Suprapubic skin (tissue), 4 donors: ENCODE measurements at places on chromosomes 13 and 19.

DNA sequence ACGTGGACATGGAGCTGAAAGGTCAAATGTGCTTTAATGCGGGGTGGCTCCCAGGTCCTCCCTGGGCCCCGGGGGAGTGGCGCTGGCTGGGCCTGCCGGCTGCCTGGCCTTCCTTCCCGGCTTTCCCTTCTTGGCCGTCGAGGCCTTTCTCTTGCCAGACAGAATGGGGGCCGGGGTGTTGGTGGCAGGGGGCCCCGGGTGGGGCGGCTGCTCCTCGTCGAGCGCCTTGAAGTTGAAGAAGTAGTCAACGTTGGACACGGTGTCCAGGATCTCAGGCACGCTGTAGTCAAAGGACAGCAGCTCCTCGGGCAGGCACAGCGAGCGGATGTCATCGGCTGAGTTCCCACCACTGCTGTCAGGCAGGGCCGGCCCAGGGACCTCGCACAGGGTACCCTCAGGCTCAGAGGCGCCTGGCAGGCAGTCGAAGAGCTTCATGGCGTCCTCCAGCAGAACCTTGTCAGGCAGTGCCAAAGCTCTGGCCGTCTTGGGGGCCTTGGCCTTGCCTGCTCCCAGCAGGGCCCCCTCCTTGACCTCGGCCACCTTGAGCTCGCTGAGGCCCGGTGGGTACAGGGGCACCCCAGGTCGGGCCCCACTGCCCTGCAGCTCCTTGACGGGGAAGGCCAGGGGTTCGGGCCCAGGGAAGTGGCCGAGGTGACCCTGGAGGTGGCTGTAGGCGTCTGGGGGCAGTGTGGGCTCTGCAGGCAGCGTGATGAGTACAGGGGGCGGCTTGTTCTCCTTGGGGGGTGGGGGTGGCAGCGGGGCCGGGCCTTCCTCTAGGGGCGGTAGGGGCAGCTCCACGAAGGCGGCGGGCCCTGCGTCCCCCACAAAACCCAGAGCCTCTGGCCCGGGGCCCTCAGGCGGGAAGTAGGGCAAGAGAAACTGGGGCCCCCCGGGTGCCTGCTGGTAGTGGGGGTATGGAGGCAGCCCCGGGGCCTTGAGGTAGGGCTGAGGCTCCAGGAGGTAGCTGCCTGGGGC, 1.3 kb downstream of the PRR22 start:
- H3K36me3 ChIP-seq, result peaks cover 46% of the 10 kb centered on the region
- no peaks in the 10 kb centered on the region for H3K27me3 ChIP-seq
- no peak overlapping the region for H3K4me3 ChIP-seq
- DNase-seq, result no peak
- no peaks in the 10 kb centered on the region for H3K4me1 ChIP-seq

GRCh38 chr13:98466634-98467236, 110.2 kb downstream of the STK24 start:
- peak; percentile 76 for DNase-seq
- no peaks in the 10 kb centered on the region for H3K27me3 ChIP-seq
- H3K36me3 ChIP-seq, result peaks cover 83% of the 10 kb centered on the region

DNA sequence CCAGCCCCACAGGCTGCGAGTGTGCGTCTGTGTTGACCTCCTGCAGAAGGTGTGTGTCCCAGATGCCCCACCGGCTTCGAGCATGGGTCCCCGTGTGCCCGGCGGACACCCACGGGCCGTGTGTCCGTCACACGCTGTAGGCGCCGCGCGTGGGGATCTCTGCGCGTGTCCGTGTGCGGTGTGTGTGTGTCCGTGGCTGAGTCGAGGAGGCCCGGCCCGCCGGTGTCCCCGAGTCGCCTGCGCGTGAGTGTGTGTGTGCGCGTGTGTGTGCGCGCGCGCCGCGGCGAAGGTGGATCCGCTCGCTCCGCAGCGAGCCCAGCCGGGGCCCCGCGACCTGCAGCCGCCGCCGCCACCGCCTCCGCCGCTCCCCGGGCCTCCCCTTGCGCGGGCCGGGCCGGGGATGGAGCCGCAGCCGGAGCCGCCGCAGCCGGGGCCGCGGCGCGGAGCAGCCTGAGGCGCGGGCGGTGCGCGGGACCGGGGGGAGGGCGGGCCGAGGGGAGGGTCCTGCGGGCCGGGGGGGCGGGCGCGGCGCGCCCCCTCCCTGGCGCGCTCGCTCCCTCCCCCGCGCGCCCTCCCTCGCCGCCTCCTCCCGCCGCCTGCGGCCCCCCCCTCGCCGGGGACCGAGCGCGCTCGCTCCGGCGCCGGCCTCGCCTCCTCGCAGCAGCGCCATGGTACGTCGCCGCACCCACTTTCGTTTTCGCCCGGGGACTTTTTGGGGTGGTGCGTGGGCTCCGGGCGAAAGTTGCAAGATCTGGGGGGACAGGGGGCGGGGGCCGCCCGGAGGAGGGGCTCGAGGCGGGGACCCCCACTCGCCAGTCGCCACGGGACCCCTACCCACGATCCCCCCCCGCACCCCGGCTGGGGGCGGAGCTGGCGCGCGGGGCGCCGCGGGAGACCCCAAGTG, 7.1 kb upstream of the NFIC start:
- H3K27me3 ChIP-seq, result no peaks in the 10 kb centered on the region
- H3K4me1 ChIP-seq, result peaks cover 44% of the 10 kb centered on the region
- H3K4me3 ChIP-seq, result peak overlapping the region; percentile 84

DNA sequence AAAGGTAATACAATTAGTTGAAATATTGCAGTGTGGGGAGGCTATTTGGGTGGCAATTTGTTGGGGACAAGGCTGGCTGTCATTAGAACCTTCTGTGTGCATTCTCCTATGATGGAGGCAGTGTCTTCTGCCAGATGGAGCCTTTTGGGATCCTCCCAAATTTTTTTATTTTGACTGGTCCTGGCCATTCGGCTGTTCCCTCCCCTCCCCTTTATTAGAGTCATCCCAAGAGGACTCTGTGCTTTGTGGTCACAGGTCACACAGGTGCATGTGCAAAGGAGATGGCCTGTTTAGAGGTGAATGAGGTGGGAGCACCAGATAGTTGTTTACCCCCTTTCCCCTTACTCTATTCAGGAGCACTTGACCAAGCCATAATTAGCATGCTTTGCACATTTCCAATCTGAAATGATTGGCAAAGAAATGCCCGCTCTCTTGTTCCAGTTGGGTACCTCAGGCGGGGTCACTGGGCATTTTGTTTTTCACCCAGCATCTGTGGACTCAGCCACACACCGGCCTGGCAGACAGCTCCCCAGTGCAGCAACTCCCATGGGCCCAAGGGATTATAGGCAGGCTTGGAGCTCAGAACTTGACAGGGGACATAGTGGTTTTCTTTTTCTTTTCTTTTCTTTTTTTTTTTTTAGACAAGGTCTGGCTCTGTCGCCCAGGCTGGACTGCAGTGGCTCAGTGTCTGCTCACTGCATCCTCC, 19.8 kb downstream of the GATAD2A start:
- H3K36me3 ChIP-seq, result no peaks in the 10 kb centered on the region
- no peak for DNase-seq
- H3K27ac ChIP-seq, result no peak overlapping the region
- no peak overlapping the region for H3K4me3 ChIP-seq
- H3K4me1 ChIP-seq, result peaks cover 62% of the 10 kb centered on the region

DNA sequence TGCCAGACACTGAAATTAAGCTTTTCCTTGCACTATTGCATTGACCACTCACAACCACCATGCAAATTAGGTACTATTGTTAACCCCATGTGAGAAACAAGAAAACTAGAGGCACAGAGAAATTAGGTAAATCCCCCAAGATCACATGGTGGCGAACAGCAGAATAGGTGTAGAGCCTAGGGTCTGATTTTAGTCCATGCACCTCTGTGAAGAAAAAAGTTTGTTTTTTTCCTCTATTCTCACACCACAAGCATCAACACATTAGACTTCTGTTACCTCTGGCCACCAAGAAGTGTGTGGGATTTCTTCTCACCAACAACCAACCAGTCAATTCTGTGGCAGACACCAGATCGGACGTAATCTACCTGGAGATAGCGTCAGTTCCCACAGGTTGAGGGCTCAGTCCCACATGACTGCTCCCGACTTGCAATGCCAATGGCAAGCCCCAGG, 391.9 kb downstream of the COG6 start:
- H3K27me3 ChIP-seq, result peaks cover 3% of the 10 kb centered on the region
- no peak overlapping the region for H3K27ac ChIP-seq
- DNase-seq, result no peak
- H3K36me3 ChIP-seq, result no peaks in the 10 kb centered on the region
- H3K4me3 ChIP-seq, result no peak overlapping the region

GRCh38 chr13:53152057-53152421, 123.4 kb downstream of the OLFM4 start:
- no peak overlapping the region for H3K27ac ChIP-seq
- H3K4me3 ChIP-seq, result no peak overlapping the region
- H3K4me1 ChIP-seq, result no peaks in the 10 kb centered on the region
- H3K36me3 ChIP-seq, result no peaks in the 10 kb centered on the region
- H3K27me3 ChIP-seq, result no peaks in the 10 kb centered on the region

DNA sequence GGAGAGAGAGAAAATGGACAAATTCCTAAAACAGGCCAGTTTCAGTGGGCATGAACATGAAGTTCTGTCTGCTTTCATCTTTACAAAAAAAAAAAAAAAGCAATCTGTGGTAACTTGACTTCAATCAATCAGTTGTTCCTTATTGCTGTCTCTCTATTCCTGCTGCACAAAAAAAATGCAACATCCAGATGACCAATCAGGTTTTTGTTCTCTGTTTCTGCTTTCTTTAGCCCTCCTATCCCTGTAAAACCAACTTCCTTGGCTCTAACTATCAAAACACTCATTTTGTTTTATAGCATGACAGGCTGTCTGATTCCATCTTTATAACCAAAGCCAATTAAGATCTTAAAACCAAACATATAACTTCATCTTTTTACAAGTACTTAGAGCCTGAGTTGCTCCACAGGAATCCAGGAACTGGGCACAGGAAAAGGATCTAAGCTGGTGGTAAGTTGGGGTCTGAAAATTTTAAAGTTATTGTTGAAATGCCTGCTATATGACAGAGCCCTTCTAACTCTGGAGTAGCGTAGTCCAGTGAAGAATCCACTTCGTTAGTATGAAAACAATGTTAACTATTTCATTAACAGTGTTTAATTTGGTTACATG, at the start of gene FPR3:
Gene FPR3, plus strand, starts transcription at position 273 of the 606 bp plus-strand sequence. CDS start 28,592 bp downstream, outside the sequence.
- H3K4me3 ChIP-seq, result no peak within 1 kb of the TSS
- H3K27me3 ChIP-seq, result no peaks in the 10 kb centered on the region
- no peak within 1 kb of the TSS for H3K27ac ChIP-seq
- H3K4me1 ChIP-seq, result peaks cover 18% of the 10 kb centered on the region
- DNase-seq, result no peak
- H3K36me3 ChIP-seq, result no peaks in the 10 kb centered on the region

- H3K36me3 ChIP-seq, result no peaks in the 10 kb centered on the region
- no peak overlapping the region for H3K27ac ChIP-seq
- no peak for DNase-seq
- H3K4me3 ChIP-seq, result no peak overlapping the region
- H3K27me3 ChIP-seq, result no peaks in the 10 kb centered on the region
- H3K4me1 ChIP-seq, result no peaks in the 10 kb centered on the region
These were observed 229.7 kb downstream of the KCNRG start for GRCh38 chr13:50244713-50245574.

GRCh38 chr19:51295382-51296126, 15.9 kb upstream of the IGLON5 start:
- no peaks in the 10 kb centered on the region for H3K36me3 ChIP-seq
- no peak overlapping the region for H3K4me3 ChIP-seq
- H3K27me3 ChIP-seq, result peaks cover 39% of the 10 kb centered on the region
- no peak overlapping the region for H3K27ac ChIP-seq
- no peak for DNase-seq
- H3K4me1 ChIP-seq, result no peaks in the 10 kb centered on the region

DNA sequence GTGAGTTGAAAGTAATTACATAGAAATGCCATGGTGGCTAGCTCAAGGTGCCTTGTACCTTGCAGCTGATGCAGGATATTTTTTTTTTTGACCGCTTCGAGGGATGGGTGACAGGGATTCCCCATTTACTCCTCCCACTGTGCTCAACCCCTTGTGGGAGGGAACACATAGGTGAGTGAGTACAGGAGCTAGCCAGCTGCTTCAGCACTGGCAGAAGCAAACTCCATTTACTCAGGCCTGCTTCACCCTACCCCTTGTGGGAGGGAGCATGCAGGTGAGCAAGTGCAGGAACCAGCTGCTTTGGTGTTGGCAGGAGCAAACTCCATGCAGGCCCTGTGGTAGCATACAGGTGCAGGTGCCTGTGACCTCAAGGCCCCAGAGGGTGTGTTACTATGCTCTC, 330.1 kb downstream of the TDRD3 start:
- DNase-seq, result no peak
- H3K4me3 ChIP-seq, result no peak overlapping the region
- H3K4me1 ChIP-seq, result no peaks in the 10 kb centered on the region
- no peak overlapping the region for H3K27ac ChIP-seq
- H3K36me3 ChIP-seq, result no peaks in the 10 kb centered on the region
